ENCODE measurements at places on chromosomes 5 and 9.

DNA sequence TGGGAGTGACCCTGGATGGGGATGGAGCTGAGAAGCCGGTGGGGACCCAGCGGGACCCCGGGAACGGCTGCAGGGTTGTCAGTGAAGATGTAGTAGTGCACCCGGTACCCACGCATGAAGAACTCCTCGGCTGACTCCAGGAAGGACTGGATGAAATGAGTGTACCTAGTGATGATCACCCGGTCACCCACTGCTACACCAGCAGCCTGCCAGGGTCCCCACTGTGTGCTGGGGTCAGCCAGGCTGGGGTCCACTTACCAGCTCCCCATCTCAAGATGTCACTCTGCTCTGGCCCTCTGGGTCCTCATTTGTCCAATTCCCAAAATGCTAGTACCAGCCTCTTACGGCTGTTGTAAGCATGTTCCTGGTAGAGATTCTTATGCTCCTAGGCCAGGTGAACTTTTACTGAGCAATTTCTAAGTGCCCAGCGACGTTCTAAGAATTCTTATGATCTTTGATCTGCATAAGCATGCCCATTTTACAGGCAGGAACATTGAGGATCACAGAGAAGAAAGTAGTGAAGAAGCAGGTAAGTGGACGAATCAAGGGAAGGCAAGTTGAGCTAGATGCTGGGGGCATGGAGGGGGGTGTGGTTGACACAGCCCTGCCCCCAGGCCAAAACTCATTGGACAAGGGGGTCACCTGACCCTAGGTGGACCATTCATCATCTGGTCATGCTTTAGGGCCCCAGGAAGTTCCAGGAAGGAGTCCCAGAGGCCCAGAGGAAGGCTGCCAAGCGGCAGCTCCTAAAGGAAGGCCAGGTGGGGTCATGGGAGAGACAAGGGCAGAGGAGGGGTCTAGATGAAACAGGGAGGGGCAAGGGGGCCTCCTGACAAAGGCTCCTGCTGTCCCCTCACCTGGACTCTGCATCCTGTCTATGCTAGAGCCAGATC, 9.4 kb downstream of the GBGT1 start:
- DNase-seq: no peak

DNA sequence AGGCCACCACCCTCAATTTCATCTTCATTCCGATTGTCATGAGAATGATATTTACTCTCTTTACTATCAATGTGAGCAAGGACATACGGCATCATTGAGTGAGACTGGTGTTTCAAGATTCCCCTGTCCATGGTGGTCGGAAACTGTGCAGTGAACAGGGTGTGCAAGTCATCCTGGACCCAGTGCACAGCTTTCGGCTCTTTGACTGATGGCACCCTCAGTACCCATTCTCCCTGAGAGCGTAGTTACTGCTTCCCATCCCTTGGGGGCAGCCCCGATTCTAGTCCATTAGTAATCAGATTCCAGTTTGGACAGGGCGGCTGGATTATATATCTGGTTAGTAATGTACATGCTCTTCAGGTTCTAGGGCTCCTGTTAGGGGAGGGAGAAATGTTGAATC, 61.7 kb upstream of the SUB1 start:
- no peak for DNase-seq

GRCh38 chr5:113807427-113807991, 294.0 kb downstream of the YTHDC2 start:
- DNase-seq: no peak

DNA sequence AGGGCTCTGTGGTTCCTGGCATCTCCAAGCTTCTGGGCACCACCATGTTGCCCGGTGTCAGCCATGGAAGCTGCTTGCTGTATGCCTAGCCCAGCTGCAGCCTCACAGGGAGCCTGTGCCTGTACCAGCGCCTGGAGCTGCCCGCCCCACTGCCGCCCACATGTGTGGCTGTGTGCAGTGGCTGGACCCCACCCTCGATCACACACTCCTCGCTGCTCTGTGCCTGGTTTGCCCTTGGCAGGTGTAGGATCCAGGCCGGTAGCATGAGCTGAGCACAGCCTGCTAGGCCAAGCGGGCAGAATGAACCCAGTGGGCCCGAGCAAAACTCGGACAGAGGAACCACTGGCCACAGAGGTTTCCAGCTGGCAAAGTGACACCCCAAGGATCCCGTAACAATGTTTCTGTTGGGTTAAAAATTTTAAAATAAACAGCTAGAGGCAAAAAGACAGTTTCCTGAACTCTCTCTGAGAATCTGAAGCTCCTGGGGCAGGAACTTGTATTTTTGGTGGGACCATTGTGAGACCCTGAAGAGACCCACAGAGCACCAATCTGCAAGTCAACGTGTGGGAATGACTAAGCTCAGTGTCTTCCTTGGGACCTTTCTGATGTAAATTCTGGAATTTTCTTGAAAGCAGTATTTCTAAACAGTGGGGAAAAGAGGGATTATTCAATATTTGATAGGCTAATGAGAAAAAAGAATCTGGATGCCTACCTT, 73.1 kb upstream of the CCDC112 start:
- DNase-seq: no peak

DNA sequence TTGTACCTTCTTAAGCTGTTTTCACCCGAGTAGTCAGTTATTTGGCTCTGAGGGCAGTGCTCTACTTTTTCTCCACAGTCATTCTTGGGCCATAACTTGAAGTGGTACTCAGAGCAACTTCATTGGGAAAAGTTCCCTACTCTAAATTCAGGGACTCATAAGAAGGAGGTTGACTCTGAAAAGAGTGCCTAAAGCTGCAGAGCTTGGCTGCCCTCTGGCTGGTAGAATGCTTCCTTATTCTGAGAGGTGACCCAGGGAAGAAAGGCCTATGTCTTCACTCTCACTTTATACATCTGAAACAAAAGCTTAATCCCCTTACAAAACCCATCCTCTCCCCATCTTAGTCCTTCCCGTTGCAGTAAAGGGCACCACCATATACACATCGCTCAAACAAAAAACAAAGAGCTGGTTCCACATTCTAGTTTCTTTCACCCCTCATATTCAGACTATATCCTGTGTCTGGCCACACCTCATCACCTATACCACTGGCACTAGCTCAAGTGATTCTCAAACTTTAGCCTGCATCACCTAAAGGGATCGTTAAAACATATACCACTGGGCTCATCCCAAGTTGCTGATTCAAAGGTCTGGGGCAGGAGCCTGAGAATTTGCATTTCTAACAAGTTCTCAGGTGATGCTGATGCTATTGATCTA, 7.9 kb downstream of the IGIP start:
- no peak for DNase-seq

GRCh38 chr9:27377811-27378456, 81.0 kb upstream of the EQTN start:
- no peak for DNase-seq

DNA sequence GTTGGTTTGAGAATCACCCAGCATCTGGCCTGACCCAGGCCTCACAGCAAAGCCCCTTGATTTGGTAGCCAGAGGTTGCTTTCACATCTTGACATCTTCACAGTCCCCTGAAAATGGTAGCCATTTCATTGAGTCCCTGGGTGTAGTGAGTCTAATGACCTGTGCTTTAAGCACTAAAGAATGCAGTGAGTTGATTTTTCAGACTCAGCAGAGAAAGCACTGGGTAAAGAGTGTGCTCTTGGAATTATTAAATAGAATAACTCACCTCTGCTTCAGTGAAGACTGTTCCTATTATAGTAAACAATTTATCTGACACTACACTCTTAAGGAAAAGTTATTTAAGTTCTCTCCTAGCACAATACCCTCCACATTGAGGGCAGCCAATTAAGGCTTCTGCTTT, 56.2 kb downstream of the PTCD2 start:
- no peak for DNase-seq

- DNase-seq: no peak
Measured at GRCh38 chr5:177511181-177511580, 1.6 kb upstream of the DOK3 start.

DNA sequence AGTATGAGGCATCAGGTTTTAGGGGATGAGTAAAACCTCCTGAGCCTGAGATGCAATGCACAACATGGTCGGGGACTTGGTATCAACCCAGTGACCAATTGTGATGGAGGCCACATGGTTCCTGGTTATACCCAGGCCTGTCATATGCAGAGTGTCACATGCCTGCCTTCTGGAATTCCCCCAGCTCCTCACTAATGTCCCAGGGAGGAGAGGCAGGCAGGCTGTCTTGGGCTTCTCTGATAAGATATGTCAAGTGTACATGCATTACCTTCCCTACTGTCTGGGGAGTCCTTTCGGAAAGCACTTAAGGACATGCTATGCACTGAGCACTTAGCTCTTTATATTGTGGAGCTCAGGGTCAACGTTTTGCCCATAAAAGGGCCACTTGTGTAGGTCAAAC, 14.2 kb upstream of the PALM2AKAP2 start:
- no peak for DNase-seq
